ENCODE measurements at places on chromosomes 3 and 15. TPM values are rescaled to one million over a fixed set of nuclear protein-coding genes. Genes with fewer than 3 reads are reported as not detected.

The ANKRD34C gene
- 0.66 TPM for total RNA-seq

The CCDC39 gene
- total RNA-seq = not detected

The RLBP1 gene
- not detected for total RNA-seq

The IMPG2 gene
- 0.11 TPM for total RNA-seq

The EFCC1 gene
- 1.5 TPM for total RNA-seq

The CEP97 gene
- 5.9 TPM for total RNA-seq

The SERF2 gene
- total RNA-seq = 900 TPM

- peaks cover 100% of the 10 kb centered on the region for H3K27me3 ChIP-seq
- no peaks in the 10 kb centered on the region for H3K36me3 ChIP-seq
- no peak overlapping the region for H3K27ac ChIP-seq
Measured at GRCh38 chr3:138945709-138946662, 951 bp downstream of the FOXL2 start.

GRCh38 chr15:60226924-60227323, 170.9 kb downstream of the ANXA2 start:
- no peak overlapping the region for H3K4me3 ChIP-seq
- no peak overlapping the region for H3K27ac ChIP-seq
- peaks cover 61% of the 10 kb centered on the region for H3K27me3 ChIP-seq
- H3K4me1 ChIP-seq = no peaks in the 10 kb centered on the region

GRCh38 chr3:183698318-183698751, 738 bp downstream of the YEATS2 start:
- peak; percentile 17 for DNase-seq
- H3K27ac ChIP-seq = peak overlapping the region; percentile 97
- H3K27me3 ChIP-seq = no peaks in the 10 kb centered on the region
- H3K36me3 ChIP-seq = peaks cover 7% of the 10 kb centered on the region
- peaks cover 41% of the 10 kb centered on the region for H3K4me1 ChIP-seq

- H3K27ac ChIP-seq = peak overlapping the region; percentile 40
- peaks cover 64% of the 10 kb centered on the region for H3K36me3 ChIP-seq
- H3K4me3 ChIP-seq = no peak overlapping the region
- no peaks in the 10 kb centered on the region for H3K27me3 ChIP-seq
- H3K4me1 ChIP-seq = peaks cover 41% of the 10 kb centered on the region
Measured at GRCh38 chr15:74032606-74033561, 38.4 kb downstream of the PML start.

- H3K27me3 ChIP-seq = no peaks in the 10 kb centered on the region
- no peak for DNase-seq
- H3K4me1 ChIP-seq = peaks cover 24% of the 10 kb centered on the region
- no peak overlapping the region for H3K4me3 ChIP-seq
Measured at GRCh38 chr15:84942456-84942855, 39.2 kb upstream of the PDE8A start.

DNA sequence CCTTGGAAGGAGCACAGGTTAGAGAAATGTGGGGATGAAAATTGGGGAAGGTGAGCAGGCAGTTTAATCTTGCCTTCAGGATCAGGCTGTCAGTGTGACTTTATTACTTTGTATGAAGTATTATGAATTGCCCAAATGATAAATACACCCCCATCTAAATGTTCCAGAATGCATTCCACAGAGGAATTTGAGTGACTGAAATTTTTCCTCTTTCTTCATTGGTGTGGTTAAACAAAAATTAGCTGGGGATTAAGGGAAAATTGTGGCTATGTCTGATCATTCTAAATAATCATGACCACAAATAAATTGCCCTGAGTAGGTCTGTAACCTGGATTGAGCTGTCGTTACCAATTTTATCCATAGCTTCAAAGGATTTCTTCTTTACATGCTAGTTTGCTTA, 33.5 kb downstream of the FAM98B start:
- no peak for DNase-seq
- no peaks in the 10 kb centered on the region for H3K4me1 ChIP-seq

DNA sequence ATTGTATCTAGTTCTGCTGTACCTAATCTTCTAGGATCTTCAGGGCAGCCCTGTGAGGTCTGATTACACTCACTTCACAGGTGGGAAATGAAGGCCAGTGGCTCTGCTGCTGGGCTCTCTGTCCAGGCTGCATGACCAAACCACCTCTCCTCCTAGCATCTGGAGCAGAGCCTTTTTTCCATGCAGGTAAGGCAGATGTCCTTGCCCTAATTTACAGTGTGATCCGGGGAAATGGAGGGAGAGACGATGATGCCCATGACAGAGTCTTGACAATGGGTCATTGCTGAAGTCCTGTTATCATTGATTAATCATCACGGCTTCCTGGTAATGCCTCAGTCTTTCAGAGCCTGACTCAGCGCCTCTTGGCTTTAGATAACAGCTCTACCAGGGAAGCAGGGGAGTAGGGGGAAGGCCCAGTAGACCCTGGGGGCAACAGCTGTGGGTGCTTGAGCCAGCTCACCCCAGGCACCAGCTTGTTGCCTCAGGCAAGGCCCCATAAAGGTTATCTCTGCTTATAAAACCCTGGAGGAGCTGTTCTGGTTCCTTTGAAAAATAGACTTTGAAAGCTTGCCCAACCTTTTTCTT, 153.4 kb downstream of the GABRG3 start:
- no peak for DNase-seq
- no peaks in the 10 kb centered on the region for H3K27me3 ChIP-seq
- H3K27ac ChIP-seq = no peak overlapping the region
- no peaks in the 10 kb centered on the region for H3K4me1 ChIP-seq
- H3K4me3 ChIP-seq = no peak overlapping the region

- H3K4me3 ChIP-seq = no peak overlapping the region
- H3K4me1 ChIP-seq = peaks cover 63% of the 10 kb centered on the region
- no peak for DNase-seq
- H3K36me3 ChIP-seq = no peaks in the 10 kb centered on the region
- no peaks in the 10 kb centered on the region for H3K27me3 ChIP-seq
Measured at GRCh38 chr3:196774848-196775422, 35.3 kb downstream of the PAK2 start.

DNA sequence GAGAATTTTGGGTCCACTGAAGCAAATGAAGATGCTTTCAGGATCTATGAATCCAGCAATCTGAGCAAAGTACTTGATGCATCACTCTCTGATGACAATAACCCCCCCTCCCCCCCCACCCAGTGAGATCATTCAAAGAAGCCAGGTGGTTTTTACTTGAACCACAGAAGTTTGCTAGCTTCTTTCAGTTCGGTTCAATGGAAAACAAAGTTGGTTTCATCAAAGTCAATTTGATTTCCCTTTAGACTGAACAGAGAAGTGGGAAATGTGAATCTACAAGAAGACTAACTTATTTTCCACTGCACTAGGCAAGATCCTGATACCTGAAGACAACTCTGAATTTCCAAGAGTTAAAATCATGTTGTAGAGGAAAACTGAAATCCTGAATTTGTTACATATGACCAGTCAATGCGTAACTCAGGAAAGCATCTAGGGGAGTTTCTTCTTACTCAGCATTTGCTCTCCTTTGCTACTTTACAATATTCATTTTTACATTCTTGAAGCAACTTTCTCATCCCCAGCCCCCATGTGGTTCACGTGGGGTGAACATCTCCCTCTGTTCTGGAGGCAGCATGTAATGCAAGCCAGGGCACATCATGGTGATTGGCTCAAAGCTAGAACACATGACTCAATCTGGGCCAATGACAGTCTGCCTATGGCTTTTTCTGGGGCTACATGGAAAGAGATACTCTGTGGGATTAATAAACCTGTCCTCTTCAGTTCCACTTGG, 572.6 kb downstream of the FOXP1 start:
- H3K4me3 ChIP-seq = no peak overlapping the region
- no peak overlapping the region for H3K27ac ChIP-seq
- H3K36me3 ChIP-seq = peaks cover 16% of the 10 kb centered on the region
- no peaks in the 10 kb centered on the region for H3K27me3 ChIP-seq
- DNase-seq = no peak
- H3K4me1 ChIP-seq = peaks cover 42% of the 10 kb centered on the region

GRCh38 chr3:98012979-98013378, 22.1 kb downstream of the GABRR3 start:
- H3K27me3 ChIP-seq = no peaks in the 10 kb centered on the region
- H3K27ac ChIP-seq = peak overlapping the region; percentile 24
- H3K36me3 ChIP-seq = no peaks in the 10 kb centered on the region
- no peak for DNase-seq

- H3K4me1 ChIP-seq = peaks cover 6% of the 10 kb centered on the region
- no peak overlapping the region for H3K4me3 ChIP-seq
- DNase-seq = no peak
- H3K27ac ChIP-seq = no peak overlapping the region
Measured at GRCh38 chr3:143092191-143092590, 27.4 kb upstream of the CHST2 start.

DNA sequence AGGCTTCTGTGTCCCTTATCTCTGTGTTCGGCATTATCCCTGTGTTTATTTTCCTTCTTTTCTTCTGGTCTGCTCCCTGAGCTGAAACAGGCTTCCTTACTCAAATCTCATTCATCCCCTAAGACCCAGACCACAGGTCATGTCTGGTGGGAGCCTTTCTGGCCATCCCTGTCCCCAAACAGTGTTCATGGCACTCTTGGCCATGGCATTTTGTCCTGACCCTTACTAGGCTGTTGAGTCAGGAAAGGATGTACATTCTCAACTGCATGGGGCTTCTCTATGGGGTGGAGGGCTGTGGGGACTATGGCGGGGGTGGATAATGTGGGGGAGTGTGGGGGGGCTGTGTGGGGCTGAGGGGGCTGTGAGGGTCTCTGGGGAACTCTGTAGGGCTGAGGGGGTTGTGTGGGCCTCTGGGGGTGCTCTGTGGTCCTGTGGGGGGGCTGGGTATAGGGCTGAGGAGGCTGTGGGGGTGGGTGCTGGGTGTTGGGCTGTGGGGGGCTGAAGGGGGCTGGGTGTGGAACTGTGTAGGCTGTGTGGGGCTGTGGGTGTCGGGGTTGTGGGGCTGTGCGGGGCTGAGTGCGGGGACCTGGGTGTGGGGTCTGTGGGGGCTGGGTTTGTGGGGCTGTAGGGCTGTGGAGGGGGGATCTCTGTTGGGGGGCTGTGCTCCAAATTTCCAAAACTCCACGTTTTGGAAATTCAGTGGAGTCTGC, 64.3 kb downstream of the KLF13 start:
- peak overlapping the region; percentile 83 for H3K4me3 ChIP-seq
- peak overlapping the region; percentile 99 for H3K27ac ChIP-seq
- H3K36me3 ChIP-seq = no peaks in the 10 kb centered on the region
- H3K4me1 ChIP-seq = peaks cover 49% of the 10 kb centered on the region
- peak; percentile 14 for DNase-seq

- peaks cover 26% of the 10 kb centered on the region for H3K36me3 ChIP-seq
- DNase-seq = no peak
- no peak overlapping the region for H3K4me3 ChIP-seq
- no peak overlapping the region for H3K27ac ChIP-seq
- no peaks in the 10 kb centered on the region for H3K4me1 ChIP-seq
- no peaks in the 10 kb centered on the region for H3K27me3 ChIP-seq
Measured at GRCh38 chr15:67784090-67784781, 41.1 kb upstream of the SKOR1 start.

- no peak overlapping the region for H3K27ac ChIP-seq
- no peak overlapping the region for H3K4me3 ChIP-seq
Measured at GRCh38 chr3:152825566-152825965, 9.4 kb upstream of the P2RY1 start.

DNA sequence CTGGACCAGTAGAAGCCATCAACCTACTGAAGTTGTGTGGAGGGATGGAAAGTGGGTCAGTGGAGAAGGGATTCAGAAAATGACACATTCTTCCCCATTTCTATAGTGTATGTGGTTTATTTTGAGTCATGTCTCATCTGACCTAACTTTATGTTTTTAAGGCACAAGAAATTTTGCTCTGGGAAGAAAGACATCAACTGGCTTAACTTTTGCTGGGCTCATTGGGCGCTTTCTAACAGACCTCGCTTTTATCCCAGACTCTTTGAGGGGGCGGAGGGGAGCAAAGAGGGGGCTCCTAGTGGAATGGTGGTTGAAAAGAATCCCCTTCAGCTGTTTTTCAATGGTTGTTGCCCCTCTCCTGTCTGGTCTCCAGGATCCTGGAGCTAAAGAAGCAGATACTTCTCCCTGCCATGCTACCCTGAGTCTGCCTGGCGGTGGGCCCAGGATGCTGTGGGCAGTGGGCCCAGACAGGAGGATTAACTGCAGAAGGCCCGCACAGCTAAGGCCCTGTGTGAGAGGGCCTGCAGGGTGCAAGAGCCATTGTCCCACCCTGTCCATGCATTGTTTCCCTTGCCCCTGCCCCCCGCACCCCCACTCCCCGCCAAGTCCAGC, 14.5 kb downstream of the CSRNP1 start:
- H3K4me1 ChIP-seq = peaks cover 88% of the 10 kb centered on the region
- peak overlapping the region; percentile 66 for H3K27ac ChIP-seq
- H3K36me3 ChIP-seq = peaks cover 38% of the 10 kb centered on the region

DNA sequence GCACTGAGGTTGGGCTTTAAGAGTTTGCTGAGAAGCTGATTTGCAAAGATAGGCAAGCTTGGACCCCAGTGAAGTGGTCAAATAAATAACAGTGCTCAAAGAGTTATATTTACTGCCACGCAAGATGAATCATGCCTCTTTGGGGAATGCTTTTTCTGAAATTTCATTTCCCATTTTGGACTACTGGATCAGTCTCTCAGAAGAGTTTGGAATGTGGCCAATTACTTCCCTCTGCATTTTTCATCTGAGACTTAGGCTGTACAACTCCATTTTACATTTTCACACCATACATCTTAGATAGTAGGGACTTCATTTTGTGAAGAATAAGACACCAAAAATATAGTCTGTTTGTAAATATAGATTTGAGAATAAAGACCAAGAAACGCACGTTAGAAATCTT, 419.7 kb downstream of the FGF12 start:
- peaks cover 13% of the 10 kb centered on the region for H3K4me1 ChIP-seq
- no peaks in the 10 kb centered on the region for H3K36me3 ChIP-seq
- no peak for DNase-seq

DNA sequence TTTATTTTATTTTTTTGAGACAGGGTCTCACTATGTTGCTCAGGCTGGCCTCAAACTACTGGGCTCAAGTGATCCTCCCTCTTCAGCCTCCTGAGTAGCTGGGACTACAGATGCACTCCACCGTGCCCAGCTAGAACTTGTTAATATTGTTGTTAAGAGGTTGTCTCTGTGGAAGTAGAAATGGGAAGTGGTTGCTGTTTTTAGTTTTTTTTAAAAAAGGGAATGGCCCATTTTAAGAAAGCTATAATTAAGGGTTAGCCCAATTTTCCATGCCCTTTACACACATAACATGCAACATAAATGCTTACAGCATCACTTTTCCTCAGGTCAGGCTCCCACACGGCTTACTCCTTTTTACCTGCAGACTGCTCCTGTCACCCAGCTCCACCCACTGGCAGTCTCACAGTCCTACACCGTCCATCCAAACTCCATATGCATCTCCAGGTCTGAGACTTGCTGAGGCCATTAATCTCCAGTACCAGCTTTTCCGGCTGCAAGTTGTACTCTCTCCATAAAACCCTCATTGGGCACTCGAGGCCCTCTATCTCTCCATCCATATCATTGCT, 19.8 kb downstream of the MORC1 start:
- no peak overlapping the region for H3K4me3 ChIP-seq
- DNase-seq = no peak

- no peaks in the 10 kb centered on the region for H3K27me3 ChIP-seq
- no peaks in the 10 kb centered on the region for H3K36me3 ChIP-seq
- no peak overlapping the region for H3K27ac ChIP-seq
- no peak for DNase-seq
- no peak overlapping the region for H3K4me3 ChIP-seq
Measured at GRCh38 chr15:67969892-67970291, 84.2 kb upstream of the PIAS1 start.
